GM23248 (cell line): ENCODE measurements at places on chromosomes 2 and 18.

DNA sequence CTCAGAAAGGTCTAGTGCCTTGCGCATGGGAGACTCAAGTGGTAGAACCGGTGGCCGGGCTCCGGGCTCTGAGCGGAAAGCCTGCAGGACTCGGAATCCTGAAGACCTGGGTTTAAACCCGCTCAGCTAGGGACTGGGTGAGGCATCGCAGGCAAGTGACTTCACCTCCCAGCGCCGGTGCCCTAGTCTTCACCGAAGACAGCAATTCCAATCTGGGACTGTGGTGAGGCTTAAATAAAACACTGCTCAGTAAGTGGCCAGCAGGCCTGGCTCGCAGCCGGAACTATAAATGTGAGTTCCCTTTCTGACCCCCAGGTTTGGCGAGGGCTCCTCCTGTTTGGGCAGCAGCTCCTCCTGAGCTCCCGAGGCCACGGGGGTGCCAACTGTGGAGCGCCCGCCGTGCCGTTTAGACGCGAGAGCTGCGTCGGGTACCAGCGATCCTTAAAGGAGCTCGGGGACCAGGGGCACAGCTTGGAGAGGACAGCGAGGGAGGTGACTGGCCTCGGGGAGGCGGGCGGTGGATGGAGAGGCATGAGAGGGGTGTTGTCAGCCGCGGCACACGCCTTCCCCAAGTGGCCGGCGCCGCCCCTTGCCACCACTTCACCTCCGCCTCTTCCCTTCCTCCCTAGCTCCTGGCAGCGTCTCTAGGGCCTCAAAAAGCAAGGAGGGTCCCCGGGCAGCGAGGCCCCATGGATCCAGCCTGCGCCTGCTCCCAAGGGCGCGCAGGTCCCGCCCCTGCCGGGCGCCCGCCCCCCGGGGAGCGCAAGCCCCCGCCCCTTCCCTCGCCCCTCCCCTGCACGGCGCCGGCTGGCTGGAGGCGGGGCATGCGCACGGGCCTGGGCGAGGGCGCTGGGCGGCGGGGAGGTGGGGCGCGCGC lies 757 bp upstream of the MTCL1 start:
- DNase-seq: peak; percentile 96

DNA sequence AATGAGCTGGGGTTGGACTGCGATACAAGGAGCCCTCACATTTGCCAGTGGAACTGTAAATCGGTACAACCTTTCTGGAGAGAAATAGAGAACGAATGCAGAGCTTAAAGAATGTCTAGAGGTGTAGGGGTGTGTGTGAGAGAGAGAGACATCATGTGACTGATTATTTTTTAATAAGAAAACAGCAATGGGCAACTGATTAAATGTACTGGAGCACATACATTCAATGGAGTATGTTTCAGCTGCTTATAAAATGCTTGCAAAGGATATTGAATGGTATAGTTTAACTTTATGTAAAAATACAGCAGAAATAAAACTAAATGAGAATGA lies 391 bp upstream of the TMEM17 start:
- DNase-seq: no peak

DNA sequence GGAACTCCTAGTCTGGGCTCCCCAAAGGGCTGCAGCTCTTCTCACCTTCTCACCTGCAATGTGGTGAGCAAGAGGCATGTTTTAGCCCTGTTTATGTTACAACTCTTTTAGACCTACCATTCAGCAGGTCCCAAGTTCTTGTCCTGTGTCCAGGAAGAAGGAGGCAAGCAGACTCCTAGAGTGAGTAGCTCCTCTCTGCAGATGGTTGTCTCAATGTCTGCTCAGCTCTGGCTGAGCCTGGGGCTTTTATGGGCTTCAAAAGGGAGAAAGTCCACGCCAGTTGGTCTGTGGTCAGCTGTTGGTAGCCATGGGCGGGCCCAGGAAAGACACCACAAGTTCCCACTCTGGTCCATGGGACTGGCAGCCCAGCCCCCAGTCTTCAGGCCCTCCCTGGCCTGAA lies 148.1 kb upstream of the HS6ST1 start:
- DNase-seq: no peak

GRCh38 chr2:177551989-177552421 lies 159.4 kb downstream of the AGPS start:
- peak; percentile 41 for DNase-seq

DNA sequence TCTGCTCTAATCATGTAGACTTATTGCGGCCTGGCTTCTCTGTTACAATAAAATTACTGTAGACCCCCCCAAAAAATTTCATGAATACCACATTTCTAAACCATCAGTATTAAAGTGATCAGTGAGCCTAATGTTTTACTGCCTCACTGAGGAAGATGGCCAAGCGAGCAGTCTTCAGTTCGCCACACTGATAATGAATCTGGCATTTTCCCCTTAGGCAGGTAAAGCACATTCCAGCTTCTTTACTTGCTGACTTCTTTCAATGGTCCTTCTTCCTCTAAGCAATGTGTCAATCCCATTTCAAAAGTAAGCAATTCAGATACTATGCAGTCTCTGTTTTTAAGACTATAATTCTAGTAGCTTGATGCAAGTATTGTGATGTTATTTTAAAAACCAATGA lies 137.6 kb downstream of the LAMA1 start:
- no peak for DNase-seq

GRCh38 chr2:147589127-147589526 lies 255.7 kb upstream of the ACVR2A start:
- DNase-seq: no peak

- DNase-seq: peak; percentile 7
Observed at GRCh38 chr2:220935789-220936321, 636.2 kb downstream of the EPHA4 start.

DNA sequence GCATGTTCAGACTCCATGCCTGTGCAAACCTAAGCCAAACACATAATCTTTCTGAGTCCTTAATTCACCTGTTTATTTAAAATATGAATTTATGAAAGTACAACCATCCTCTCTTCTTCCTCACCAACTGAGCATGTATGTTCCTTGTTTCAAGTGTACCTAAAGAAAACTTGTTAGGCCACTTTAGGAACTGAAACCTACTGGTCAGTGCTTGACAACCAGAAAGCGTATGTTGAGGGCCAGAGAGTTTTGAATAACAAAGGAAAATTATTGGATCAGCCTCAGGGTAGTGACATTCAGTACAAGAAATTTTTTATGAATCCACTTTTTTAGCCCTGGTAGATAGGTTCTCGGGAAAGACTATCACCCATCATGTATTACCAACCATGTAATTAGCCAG lies 847.6 kb upstream of the CELF4 start:
- DNase-seq: no peak

- DNase-seq: no peak
Observed at GRCh38 chr18:28801876-28802275, 624.9 kb upstream of the CDH2 start.

DNA sequence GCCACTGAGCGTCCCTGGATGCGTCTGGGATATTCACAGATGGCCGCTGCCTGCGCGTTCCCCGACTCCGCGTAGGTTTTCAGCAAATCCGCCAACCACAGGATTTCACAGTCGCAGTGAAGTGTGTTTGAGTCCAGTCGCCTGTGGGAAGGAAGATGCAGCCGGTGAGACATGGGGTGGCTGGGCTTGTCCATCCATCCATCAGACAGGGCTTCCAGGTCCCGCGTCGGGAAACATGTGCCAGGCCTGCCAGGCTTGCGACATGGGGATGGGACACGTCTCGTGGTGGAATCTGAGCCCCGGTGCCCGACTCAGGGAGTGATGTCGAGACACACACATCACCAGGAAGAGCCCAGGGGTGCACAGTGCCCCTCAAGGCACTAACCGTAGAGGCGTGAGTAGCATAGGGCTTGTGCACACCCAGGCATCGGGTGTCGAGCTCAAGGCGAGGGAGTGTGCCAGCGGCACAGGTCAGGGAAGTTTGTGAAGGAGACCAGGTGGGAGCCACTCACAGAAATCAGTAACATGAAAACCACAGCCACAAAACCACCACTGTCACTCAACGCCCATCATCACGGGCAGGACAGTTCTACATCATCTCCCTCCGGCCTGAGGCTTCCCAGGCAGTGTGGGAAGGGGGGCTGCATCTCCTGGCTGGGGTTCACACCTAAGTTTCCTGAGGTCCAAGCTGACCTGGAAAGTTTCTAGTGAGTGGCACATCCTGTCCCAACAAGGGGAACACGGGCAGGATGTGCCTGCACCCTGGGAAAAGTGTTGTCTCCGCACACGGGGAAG lies 63.9 kb downstream of the PXDN start:
- no peak for DNase-seq

DNA sequence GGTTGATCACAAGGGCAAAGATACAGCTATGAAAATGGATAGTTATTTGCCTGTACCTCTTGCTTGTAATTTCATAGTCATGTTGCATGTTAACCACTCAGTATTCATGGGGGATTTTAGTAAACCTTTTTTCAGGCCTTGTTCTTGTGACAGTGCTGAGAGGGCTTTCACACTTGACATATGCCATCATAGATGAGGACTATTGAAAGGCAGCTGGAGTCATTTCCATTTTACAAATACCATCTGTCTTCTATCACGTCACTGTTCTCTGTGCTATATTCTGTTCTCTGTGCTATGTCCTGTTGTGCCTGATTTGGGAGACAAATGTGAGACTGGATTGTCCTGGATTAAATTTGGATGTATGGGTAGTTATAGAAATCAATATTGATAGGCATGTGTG lies 131.7 kb downstream of the LYPD6B start:
- DNase-seq: no peak

DNA sequence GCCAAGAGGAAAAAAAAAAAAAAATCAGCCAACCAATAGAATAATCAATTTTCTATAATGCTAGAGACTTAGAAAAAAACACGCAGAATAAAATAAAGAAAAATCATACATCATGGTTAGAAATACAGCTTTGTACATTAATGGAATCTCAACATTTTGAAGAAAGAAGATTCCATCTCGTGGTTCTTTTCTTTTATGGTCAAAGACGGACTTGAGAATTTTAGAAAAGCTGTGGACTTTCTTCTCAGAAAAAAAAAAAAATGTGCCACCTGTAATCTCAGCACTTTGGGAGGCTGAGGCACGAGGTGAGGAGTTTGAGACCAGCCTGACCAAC lies 41.8 kb upstream of the ATIC start:
- no peak for DNase-seq

DNA sequence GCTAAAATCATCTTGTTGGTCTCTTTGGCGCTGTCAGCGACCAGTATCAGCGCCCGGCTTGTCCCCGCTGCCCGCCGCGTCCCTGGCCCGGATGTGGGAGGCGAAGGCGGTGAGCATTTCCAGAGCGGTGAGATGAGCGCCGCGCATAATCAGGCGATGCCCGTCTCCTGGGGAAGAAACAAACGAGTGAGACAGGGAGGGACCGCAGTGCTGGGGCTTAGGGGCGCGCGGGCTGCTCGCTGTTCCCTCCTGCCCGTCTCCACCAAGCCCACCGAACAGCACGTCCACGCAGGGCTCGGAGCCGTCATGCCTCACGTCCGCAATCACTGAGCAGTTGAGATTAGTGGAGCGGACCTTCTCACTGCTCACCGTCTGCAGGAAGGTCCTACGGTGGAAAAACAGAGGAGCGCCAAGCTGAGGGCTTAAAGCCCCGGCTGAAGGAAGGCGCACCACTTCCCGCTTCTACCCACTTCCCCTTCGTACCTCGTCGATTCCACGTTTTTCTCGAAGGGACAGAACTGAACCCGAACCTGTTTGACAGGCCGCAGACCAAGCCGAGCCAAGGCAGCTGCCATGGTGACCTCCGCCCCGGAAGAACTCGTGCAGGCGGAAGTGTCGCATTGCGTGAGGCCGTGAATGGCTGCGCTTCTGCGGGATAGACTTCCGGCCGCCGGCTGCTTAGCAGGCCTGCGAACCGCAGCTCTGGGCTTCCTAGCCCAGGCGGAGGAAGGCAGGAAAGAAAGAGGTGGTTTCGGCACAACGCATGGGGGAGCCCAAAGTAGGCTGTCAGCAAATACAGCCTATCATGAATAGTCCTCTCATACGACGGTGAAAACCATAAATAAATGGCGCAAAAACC lies at the start of gene MRPL53:
TSS of gene MRPL53 (minus strand) at position 595 of the 859 bp plus-strand sequence. CDS start at position 575, 20 bp downstream.
- DNase-seq: peak; percentile 97

- DNase-seq: no peak
Observed at GRCh38 chr2:216951171-216951570, 91.3 kb upstream of the TNP1 start.

- no peak for DNase-seq
Observed at GRCh38 chr2:152646264-152646663, 71.0 kb downstream of the PRPF40A start.

DNA sequence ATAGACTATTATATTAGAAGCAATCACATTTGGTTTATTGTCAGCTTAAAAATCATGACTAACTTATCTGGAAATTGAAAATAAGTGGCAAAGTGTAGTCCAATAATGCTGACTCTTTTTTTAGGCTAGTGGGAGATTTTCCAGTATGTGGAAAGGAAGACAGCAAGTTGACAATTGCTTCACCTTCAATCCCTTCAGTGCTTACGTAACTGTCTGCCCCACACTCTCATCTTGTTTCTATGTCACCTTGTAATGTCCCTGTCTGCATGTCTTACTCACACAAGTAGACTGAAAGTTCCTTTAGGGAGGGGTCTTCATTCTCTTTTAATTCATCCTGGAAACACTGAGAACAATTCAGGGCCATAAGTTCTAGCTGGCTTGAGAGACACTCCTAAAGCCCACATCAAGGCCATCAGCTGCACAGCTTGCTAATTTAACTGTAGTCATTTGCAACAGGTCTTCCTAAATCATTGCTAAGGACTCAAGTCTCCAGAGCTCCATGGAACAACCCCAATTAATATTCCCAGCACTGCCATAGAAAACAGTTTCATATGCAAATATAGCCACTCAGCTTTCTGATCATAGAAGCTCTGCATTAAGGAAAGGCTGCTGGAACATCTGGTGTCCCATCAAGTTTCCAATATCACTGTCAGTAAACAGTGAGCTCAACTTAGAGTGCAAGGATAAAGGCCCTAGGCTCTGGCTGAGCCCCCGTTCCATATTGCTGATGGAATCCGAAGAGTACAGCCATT lies 230.5 kb downstream of the ETAA1 start:
- DNase-seq: peak; percentile 14

- no peak for DNase-seq
Observed at GRCh38 chr2:58051445-58051844, 4.8 kb downstream of the VRK2 start.

DNA sequence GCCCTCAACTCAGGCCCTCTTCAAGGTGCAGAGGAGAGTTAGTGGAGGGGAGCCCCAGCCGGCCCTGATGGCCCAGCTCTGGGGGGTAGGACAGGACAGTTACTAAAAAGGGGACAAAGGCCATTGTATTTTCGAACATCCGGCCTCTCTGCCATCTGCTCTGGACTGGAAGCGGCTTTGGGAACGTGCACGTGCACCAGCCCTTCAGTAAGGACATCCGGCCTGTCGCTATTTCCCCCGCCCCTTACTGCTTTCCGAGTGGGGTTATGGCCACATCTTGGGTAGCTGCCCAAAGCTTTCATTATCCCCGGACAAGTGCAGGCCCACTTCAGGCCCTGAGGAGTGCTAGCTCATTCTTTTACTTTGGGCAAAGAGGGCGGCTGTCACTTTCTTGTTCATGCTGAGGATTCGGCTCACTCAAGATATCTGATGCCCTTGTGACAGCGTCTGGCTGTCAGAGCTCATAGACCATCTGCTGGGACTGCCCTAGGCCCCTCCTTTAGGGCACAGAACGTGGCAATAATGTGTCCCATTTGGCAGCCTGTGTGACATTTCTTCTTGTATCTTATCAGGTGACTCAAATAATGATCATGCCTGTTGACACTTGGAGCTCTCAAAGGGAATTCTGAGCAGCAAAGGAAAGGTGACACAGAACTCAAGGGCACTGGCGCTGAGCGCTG lies 17.5 kb downstream of the SLC4A3 start:
- DNase-seq: no peak
